ENCODE measurements at places on chromosomes 1 and 21.

GRCh38 chr1:106613068-106613467 is 443.4 kb upstream of the PRMT6 start:
- DNase-seq, result no peak

- no peak for DNase-seq
Measured at GRCh38 chr1:30650038-30650967, 73.1 kb downstream of the MATN1 start.

DNA sequence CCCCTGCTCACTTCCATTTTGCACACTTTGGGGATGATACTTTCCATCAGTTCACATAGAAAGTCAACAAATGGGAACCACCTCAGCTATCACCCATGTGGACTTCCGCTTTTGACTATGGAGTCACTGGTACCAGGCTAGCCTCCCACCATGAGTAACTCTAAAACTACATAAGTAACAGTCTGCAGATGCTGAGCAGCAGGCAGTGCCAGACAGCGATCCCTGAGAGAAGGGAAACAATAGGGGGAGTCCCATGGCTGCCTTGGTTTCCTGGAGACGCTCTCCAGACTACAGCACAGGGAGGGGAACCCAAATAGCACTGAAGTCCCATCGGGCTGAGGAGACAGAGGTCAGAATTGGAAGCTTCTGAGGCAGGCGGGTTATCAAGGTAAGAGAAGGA is 2.8 kb upstream of the TFF2 start:
- no peak for DNase-seq

GRCh38 chr1:26829184-26829911 is 2.9 kb downstream of the ZDHHC18 start:
- no peak for DNase-seq

DNA sequence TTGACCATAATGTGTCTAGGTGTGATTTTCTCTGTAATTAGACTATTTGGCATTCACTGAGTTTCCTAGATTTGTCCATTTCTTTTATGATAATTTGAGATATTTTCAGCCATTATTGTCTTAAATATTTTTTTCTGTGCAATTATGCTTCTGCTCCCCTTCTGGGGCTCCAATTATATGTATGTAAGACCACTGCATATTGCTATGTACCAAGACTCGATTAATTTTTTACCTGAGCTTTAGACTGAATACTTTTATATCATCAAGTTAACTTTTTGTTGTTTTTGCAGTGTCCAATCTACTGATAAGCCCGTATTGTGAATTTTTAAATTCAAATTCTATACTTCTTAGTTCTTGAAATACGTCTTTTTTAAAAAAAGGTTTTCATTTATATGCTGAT is 5.1 kb upstream of the TAF1A start:
- DNase-seq, result no peak

DNA sequence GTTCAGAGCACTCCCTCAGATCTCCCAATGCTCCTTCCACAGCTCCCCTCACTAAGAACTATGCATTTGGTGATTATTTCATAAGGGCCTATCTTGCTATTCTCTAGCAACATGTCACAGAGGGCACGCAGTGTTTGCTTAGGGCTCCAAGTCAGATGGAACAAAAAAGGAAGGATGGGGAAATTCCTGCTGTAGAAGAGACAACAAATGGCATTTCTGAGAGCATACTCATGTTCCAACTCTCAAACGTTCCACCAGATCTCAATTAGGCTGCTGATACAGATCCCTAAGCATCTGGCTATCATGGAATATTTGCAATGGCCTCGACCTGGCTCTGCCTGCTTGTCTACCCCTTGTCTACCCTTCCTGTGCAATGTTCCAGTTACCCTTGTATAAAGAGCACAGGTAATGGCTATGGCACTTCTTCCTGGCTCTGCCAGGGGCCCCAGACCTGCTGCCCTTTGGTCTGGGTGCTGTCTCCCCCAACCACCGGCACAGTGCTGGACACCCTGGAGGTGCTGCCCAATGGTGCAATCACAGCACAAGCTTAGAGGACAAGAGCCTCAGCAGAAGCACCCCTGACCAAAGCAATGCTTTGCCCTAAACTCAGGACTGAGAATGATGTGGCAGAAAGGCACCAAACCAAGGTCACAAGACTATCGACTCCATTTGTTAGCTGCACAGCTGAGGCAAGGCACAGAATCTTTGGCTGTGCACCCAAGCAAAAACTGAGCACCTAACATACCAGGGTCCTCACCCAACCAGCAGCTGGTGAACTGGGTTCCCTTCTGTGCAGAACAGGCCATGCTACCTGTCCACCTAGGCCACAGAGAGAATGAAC is 3.6 kb downstream of the PARP1 start:
- no peak for DNase-seq

- DNase-seq, result no peak
Measured at GRCh38 chr1:154157520-154158306, 2.8 kb upstream of the NUP210L start.

DNA sequence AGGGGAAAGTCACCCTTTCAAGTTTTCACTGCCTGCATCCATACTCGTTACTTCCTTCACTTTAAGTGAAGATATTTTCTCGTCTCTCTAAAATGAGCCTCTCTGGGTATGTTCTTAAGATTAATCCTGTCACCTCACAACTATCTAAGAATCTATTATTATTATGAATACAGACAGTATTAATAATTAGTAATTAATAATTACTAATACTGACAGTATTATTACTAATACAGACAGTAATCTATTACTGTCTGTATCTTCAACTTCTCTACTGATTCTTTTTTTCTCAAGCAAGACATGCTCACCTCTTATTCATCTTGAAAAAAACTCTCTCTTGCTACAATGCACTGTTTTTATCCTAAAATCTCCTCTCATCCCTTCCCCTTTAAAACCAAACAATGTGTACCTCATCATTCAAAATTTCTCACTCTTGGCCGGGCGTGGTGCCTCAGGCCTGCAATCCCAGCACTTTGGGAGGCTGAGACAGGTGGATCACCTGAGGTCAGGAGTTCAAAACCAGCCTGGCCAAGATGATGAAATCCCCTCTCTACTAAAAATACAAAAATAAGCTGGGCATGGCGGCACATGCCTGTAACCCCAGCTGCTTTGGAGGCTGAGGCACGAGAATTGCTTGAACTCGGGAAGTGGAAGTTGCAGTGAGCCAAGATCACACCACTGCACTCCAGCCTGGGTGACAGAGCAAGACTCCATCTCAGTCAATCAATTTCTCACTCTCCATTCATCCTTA is 7.8 kb downstream of the NRDC start:
- DNase-seq, result no peak

DNA sequence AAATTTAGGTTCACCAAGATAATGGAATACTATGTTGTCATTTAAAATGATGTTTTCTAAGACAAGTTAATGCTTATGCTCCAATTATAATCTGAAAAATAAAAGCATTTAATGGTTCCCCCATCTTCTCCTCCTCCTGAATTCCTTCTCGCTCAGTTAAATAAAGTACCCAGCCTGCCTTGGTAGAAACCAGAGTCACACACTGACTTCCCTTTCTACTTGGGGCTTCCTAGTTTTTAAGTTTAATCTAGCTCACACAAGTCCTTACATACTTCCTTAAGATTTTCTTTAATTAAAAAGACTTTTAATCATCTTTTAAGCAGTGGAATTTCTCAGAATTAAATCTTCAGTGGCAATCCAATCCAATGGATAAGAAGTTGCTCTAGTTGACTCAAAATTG is 32.9 kb downstream of the CD58 start:
- no peak for DNase-seq

DNA sequence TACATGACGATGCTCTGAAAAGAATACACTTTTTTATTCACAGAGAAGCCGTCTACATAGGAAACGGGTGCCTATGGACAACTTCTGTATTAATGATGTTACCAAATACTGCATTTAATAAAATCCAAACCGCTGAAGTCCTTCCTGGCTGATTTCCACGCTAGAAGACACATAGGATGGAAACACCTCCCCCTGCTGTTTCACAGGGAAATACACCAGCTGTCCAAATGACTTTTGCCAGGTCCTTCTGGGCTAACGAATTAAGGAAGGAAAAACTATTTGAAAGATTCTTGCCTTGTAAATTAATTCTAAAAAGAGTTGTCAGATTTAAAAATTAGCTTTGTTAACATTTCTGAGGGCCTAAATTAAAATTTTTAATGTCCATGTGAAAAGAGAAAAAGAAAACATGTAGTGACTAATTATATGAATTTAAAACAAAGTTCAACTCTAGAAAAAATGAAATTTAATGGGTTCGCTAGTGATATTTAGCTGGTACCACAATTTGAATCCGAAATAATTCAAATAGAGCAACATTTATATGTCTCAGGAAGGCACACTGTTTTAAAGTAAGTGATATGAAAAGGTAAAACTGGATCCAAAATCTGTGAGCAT is 146.0 kb downstream of the RERE start:
- DNase-seq, result peak; percentile 38

- no peak for DNase-seq
Measured at GRCh38 chr1:62335656-62336055, 16.4 kb upstream of the KANK4 start.

GRCh38 chr1:7435276-7436055 is 335.6 kb upstream of the VAMP3 start:
- DNase-seq, result no peak

GRCh38 chr1:100075773-100076172 is 57.0 kb downstream of the SASS6 start:
- DNase-seq, result no peak

GRCh38 chr1:59045636-59046035 is 251.3 kb upstream of the FGGY start:
- DNase-seq, result no peak

DNA sequence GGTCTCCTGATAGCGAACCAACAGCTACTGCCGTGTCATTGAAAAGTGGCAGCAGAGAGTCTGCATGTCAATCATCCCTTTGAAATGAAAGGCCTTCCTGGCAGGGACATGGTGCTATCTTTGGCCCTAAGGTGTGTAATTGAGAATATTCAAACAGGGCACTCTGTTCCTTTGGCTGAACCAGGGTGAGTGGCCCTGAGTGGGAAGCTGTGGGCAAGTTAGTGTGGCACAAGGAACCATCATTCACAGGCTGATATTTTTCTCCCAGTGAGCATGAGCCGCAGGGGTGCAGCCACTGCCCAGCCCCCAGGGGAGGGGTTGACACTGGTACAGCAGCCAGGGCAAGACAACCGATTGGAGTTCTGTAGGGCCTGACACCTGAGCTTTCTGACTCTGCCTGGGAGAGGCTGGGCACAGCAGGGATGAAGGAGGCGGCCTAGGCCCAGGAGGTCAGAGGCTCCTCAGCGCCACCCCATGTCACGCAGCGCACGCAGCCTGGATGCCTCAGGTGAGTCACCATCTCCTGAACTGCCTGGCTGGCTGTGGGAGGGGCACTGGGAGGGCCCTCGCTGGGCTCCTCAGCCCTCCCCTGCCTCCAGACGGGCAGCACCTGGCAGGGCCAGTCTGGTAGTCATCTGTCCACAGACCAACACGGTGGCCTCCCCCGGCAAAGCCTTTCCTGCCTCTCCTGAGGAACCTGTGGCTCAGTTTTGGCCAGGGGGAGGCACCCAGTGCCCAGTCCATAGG is 13.2 kb downstream of the QSOX1 start:
- no peak for DNase-seq

DNA sequence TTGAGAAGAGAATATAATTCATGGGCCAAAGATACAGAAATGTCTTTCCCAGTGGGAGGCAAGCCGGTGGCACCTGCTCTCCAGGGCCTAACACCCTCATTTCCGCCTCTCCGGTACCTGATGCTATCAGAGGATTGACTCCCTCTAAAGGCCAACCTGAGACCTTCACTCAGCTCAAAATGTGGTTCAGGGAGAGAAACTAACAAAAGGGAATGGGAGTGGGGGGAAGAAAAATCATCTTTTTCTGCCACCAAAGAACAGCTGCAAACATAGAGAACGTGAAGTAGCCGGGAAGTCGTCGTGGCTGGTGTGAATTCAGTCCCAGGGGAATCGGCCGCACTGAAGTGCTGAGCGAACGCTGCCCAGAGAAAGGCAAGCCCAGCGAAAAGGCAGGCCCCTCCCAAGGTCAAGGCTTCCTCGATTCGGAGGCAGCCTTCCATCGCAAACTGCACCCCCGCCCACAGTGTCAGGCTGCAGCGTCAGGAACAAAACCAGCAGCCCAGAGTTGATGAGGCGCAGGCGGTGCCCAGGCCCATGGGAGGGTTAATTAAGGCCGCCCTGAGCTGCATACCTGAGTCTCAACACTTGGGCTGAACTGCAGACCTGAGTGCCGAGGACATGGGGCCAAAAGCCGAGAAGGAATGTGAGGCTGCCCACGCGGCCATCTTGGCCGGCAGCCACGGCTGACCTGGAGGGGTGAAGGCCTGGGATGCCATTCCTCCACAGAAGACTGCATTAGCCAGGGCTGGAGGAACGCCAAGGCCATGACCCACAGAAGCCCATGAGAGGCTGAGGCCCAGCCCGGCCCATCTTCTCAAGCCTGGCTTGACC is 160.2 kb downstream of the PSMG1 start:
- DNase-seq, result no peak

DNA sequence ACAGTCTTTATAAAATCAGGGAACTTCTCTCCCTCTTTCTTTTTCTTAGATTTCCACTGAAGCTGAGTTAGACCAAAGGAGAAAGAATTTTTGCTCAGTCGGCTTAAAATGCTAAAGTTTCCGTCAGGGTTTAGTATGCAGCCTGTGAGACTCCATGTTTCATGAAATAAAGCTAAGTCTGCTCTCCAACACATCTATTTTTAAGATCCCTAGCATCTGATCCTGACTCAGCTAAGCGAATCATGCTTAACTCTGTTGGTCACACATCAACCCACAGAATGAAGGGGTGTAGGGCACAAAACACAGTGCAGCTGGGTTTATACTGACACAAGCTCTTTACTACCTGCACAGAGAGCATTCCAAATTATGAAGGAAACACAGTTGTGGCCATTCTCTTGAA is 102.4 kb upstream of the ZNF281 start:
- peak; percentile 48 for DNase-seq

DNA sequence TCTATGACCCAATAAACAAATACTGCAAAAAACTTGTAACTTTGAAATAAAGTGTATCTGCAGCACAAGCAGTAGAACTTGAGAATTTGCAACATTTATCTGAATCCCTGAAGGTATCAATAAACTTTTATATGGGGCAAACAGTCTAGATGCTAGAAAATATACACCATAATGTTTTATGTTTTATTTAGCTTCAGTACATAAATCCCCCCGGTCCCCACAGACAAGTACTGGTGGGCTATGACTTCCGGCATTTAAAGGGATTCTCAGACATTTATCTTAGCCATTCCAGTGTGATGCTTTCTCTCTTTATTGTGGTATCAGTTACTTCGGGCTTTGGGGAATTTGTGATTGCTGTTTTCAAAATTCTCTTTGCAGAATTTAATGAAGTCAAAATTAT is 390.4 kb downstream of the SIPA1L2 start:
- no peak for DNase-seq

GRCh38 chr1:228839656-228840055 is 104.4 kb downstream of the RHOU start:
- DNase-seq, result no peak
